A549 treated with GW870086 at 1 μM for 4 hours (cell line): ENCODE measurements at places on chromosomes 11 and 22. TPM values are rescaled to one million over a fixed set of nuclear protein-coding genes. Genes with fewer than 3 reads are reported as not detected.

The VPREB1 gene
- not detected in 5 replicates for total RNA-seq

The SMTNL1 gene
- not detected in 5 replicates for total RNA-seq

The SAA4 gene
- total RNA-seq = not detected in 5 replicates

The DEFB131B gene
- total RNA-seq = not detected in 5 replicates

The MRGPRF gene
- total RNA-seq = 0.06 to 0.09 TPM (median 0.08 TPM) in 3 of 5 replicates, not detected in the others

The EXPH5 gene
- total RNA-seq = 0.02 to 0.05 TPM (median 0.03 TPM) in 4 of 5 replicates, not detected in the other

The CYB5R2 gene
- total RNA-seq = 4.0 to 6.8 TPM (median 4.4 TPM) in 5 replicates

The C22orf31 gene
- not detected in 5 replicates for total RNA-seq

The PIH1D2 gene
- 0.99 to 1.5 TPM (median 1.1 TPM) in 5 replicates for total RNA-seq

The OR8J3 gene
- total RNA-seq = not detected in 5 replicates

The APOA4 gene
- total RNA-seq = 0.08 TPM in 1 of 5 replicates, not detected in the others

The TBRG1 gene
- total RNA-seq = 16.2 to 18.3 TPM (median 17.7 TPM) in 5 replicates

The MRPL16 gene
- total RNA-seq = 62.6 to 68.1 TPM (median 66.4 TPM) in 5 replicates

The KCNE3 gene
- 0.20 TPM in 1 of 5 replicates, not detected in the others for total RNA-seq

The FADD gene
- total RNA-seq = 64.9 to 76.0 TPM (median 71.9 TPM) in 5 replicates

The IRAG1 gene
- total RNA-seq = 0.05 to 0.15 TPM (median 0.11 TPM) in 4 of 5 replicates, not detected in the other

The XKR3 gene
- total RNA-seq = not detected in 5 replicates

The CRYBB2 gene
- total RNA-seq = not detected in 5 replicates

The IGHMBP2 gene
- total RNA-seq = 12.0 to 16.8 TPM (median 14.8 TPM) in 5 replicates

The HPS4 gene
- 12.9 to 16.7 TPM (median 15.6 TPM) in 5 replicates for total RNA-seq

The INS gene
- not detected in 5 replicates for total RNA-seq

The SCARF2 gene
- total RNA-seq = 0.71 to 1.6 TPM (median 0.97 TPM) in 5 replicates

The LINC01488 gene
- not detected in 5 replicates for total RNA-seq

The PGA5 gene
- total RNA-seq = not detected in 5 replicates

The TMEM25 gene
- 0.40 to 0.67 TPM (median 0.59 TPM) in 5 replicates for total RNA-seq

The SNX15 gene
- 20.2 to 23.7 TPM (median 21.5 TPM) in 5 replicates for total RNA-seq

The PATE2 gene
- total RNA-seq = not detected in 5 replicates

The RAPSN gene
- total RNA-seq = 0.07 to 0.10 TPM in 2 of 5 replicates, not detected in the others

The SESN3 gene
- total RNA-seq = 0.06 to 0.22 TPM (median 0.10 TPM) in 5 replicates

The MS4A3 gene
- not detected in 5 replicates for total RNA-seq

The CASP1 gene
- 0.11 to 0.56 TPM (median 0.29 TPM) in 4 of 5 replicates, not detected in the other for total RNA-seq

The GGTLC2 gene
- not detected in 5 replicates for total RNA-seq

The SLC17A6 gene
- total RNA-seq = not detected in 5 replicates

The SYT9 gene
- total RNA-seq = 0.15 to 0.26 TPM (median 0.16 TPM) in 5 replicates

The PAAF1 gene
- 10.3 to 12.6 TPM (median 12.0 TPM) in 5 replicates for total RNA-seq

The NEAT1 gene
- 108 to 253 TPM (median 201 TPM) in 5 replicates for total RNA-seq

The PAK1 gene
- total RNA-seq = 19.7 to 24.1 TPM (median 22.6 TPM) in 5 replicates

The UQCC3 gene
- total RNA-seq = 26.5 to 36.8 TPM (median 35.2 TPM) in 5 replicates

The NUP50 gene
- 23.6 to 32.9 TPM (median 29.7 TPM) in 5 replicates for total RNA-seq

The NFAM1 gene
- total RNA-seq = not detected in 5 replicates
